Stimulated activated CD4-positive, alpha-beta T cell treated with anti-CD3 and anti-CD28 coated beads, Interleukin-15, amount 100 ng/mL, for 1 hour (primary cell): ENCODE measurements at places on chromosomes 16 and 17.
A peak's percentile ranks its signal among the peaks of the same experiment; 100 is the strongest.

GRCh38 chr17:74987909-74988711 lies 678 bp downstream of the CDR2L start:
- DNase-seq = no peak

DNA sequence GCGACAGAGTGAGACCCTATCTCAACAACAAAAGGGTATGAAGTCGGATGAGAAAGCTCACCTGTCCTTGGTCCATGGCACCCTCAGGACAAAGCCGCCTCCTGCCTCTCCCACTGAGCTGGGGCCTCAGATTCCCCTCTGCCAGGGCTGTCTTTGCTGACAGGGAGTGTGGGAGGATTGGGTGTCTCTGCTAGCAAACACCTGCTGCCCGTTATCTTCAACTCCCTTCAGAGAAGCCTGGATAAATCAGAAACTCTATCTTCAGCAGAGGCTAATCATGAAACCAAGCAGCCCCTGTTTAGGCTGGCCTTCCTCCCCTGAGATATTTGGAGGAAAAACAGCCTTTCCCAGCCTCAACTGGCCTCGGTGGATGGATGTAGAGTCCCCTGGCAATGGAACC lies 36.3 kb upstream of the CDH1 start:
- no peak for DNase-seq

GRCh38 chr16:58046054-58046881 lies 20.7 kb downstream of the MMP15 start:
- DNase-seq = no peak

DNA sequence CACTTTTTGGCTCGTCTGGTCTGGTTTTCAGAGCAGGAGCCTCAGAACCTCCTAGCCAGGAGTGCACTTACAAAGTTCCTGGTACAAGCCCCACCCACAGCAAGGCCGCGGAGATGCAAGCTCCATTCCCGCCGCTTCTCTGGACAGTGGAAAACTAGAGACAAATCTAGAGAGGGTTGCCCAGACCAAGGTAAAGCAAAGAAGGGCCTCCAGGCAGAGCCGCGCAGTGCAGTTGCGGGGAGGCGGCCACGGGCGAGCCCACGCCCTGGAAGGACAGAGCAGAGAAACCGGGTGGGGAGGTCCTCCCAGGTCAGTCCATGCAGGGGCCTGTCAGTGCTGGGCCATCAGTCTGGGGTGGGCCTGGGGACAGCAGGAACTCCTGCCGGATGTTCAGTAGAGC lies 11.0 kb upstream of the OSGIN1 start:
- no peak for DNase-seq

GRCh38 chr17:77324227-77324626 lies 183.5 kb downstream of the SEC14L1 start:
- no peak for DNase-seq

GRCh38 chr16:81627024-81627423 lies 152.1 kb upstream of the PLCG2 start:
- DNase-seq = no peak

- no peak for DNase-seq
Measured at GRCh38 chr17:76363107-76363842, 9.6 kb upstream of the PRPSAP1 start.

GRCh38 chr16:2842340-2843000 lies 12.4 kb downstream of the ZG16B start:
- DNase-seq = peak; percentile 69

GRCh38 chr16:66135421-66135831 lies 231.1 kb upstream of the CDH5 start:
- DNase-seq = no peak
